ENCODE measurements at places on chromosomes 2 and 18.

GRCh38 chr2:55163941-55164390 lies 68.1 kb downstream of the CLHC1 start:
- DNase-seq = no peak

DNA sequence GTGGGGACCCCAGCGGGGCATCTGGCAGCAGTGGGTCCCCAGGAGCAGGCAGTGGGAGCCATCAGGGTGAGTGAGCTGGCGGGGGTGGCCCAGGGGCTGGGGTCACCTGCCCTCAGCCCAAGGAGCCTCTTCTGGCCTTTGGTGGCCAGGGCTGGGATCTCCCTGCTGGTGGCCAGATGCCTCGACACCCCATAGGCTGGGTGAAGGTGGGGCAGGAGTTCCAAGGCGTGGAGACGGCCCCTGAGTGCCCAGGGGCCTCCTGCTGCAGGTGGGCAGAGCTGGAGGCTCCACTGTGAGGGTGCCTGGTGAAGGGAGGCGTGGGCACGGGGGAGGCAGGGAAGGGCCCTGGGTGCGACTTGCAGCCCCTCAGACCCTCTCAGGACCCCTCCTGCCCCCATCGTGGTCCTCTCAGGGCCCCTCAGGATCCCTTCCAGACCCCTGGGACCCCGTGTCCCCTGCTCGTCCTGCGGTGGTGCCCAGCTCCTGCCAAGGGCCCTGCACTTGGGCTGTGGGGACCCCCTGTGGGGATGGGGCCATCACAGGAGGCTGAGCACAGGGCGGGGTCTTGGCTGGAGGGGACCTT lies 5.0 kb upstream of the GPR35 start:
- DNase-seq = no peak

DNA sequence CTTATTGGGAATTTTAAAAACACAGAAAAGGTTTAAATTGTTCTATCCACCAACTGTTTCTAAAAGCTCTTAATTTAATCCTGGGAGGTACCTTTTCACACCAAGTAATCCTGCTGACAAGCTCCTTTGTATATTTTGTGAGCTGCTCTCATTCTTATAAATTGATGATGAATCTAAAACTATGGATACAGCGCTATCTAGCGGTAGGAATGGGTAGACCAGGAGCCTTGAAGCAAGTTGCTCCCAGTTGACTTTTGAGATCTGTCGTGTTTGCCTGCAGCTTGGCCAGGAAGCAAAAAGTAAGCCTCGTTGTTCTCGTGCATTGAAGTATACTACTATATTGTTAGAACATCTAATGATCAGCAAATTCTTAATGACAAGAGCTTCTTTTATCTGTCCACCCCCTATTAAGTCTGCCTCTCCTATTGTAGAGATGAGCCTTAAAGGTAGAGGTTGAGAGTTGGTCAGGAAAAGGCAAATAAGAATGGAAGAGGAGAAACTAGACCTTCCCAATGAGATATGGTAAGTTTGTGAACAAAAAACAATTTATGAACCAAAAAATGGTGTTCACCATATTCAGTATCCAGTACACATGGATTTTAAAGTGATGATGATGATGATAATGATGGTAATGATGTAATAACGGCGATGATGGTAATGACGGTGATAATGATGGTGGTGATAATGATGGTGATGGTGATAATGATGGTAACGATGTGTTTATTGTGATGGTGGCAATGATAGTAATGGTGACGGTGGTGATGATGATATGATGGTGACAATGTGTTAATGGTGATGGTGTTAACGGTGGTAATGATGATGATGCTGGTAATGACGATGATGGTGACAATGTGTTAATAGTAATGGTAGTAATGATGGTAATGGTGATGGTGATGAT lies 212.1 kb upstream of the NCKAP5 start:
- peak; percentile 87 for DNase-seq

GRCh38 chr18:11387880-11388279 lies 221.5 kb upstream of the SLC35G4 start:
- peak; percentile 36 for DNase-seq

GRCh38 chr2:100876231-100876860 lies 56.4 kb downstream of the NPAS2 start:
- DNase-seq = no peak

DNA sequence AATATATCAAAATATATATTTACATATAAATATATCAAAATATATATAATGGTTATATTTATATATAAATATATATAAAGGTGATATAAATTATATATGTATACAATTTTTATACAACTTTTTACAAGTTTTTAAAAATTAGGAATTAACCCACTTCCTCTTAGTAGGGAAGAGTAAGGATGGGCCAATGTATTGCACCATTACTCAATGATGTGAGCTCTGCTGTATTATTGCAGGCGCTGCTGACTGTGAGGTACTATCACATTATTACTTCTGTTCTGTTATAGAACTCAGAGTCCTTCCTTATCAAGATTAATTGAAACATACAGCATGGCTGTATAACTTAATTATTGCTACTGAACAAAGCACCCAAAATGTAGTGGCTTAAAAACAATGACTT lies 46.0 kb downstream of the CCDC195 start:
- no peak for DNase-seq

DNA sequence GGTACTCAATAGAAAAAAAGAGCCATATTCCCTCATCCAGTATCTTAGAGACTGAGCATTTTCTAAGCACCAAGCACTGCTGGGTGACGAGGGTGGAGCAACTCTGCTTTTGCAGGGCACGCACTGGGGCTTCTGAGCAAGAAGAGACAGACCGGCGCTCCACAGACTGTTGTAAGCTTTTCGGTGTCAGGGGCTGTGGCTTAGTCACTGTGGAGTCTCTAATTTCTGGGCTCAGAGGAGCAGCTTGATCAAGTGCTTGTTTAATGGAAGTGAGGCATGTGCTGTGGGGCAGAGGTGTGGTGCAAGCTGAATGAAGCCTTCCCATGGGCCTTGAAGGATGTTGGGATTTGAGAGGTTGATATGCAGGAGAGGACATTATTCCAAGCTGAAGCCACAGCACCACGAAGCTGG lies 227.1 kb downstream of the MYCN start:
- no peak for DNase-seq

GRCh38 chr18:46344416-46345180 lies 240.4 kb downstream of the HAUS1 start:
- no peak for DNase-seq

All from Kasumi-1 (cell line).